ENCODE measurements at places on chromosomes 12 and 14.

DNA sequence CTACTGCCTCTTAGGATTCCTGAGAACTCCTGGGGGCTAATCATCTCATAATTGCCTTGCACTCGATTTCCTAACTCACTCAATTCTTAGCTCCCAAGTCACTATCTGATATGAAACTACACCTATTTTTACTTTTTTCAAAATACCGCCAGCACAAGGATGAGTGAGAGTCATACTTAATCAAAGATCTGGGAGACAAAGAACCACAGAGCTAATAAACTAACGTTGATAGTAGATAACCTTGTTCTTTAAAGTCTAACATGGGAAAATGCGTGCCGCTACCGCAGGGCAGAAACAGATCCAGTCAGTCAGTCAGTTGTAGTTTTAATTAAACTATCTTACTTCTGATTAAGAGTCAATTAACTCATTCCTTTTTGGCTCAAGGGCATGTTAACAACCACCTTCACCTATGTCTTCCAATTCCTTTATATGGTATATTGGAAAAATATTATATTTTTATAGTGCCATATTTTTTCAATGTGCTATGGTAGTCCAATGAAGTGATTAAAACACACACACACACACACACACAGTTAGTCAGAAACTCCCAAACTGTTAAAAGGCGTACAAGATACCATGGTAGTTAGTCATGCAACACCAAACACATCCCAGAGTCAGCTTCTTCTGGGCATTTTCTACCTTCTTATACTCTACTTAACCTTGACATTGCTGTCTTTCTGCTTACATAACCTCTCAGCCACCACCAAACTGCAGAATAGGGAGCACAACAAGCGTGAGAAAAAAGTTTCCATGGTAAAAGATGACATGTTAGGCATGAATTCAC is 114.0 kb downstream of the KLHL28 start:
- DNase-seq = no peak

- DNase-seq = no peak
Measured at GRCh38 chr12:53736592-53736991, 9.3 kb upstream of the CALCOCO1 start.

- no peak for DNase-seq
Measured at GRCh38 chr14:91080071-91080470, 19.6 kb upstream of the RPS6KA5 start.

DNA sequence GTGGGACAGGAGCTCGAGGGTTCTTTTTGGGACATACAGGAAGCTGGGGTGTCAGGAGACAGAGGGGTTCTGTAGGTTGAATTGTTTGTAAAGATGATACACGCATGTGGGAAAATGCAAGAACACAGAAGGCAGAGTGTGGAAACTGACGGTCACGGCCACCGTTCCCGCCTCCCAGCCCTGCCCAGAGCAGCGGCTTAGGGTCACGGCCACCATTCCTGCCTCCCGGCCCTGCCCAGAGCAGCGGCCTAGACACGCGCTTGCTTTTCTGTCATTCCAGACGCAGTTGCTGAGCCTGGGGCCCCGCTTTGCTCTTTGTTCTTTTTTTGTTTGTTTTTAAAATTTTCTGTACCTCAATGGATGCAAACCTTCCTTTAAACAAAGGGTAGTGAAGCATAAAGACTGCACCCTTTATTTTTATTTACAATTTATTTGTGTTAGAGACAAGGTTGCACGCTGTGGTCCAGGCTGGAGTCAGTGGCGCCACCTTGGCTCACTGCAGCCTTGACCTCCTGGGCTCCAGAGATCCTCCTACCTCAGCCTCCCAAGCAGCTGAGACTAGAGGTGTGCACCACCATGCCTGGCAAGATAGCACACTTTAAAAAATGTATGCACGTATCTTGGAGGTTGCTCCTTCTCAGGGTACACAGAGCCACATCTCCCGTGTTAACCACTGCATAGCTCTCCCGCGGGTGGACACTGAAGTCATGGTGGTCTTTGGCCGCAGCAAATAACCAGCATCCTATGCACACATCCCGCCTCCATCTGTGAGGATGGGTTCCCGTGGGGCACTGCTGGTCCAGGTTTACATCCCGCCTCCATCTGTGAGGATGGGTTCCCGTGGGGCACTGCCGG is 142.3 kb downstream of the ADGRD1 start:
- DNase-seq = no peak

DNA sequence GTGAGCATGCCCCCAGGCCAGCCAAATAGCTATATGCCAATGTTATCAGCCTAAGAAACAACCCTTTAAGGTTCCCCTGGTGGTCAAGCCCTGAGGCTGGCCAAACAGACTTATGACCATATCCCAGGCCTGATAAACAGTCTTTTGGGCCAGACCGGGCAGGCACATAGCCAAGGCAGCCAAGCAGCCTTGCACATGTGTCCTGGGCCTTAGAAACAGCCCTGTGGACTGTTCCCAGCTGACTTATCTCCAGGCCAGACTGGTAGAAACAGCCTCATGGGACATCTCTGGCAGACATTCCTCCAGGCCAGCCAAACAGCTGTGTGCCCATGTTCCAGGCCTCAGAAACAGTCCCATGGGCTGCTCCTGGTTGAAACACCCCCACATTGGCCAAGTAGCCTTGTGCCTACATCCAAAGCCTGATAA is 295.0 kb upstream of the MGAT4C start:
- DNase-seq = no peak

- no peak for DNase-seq
Measured at GRCh38 chr14:61950340-61950739, 188.1 kb downstream of the SNAPC1 start.
